ENCODE measurements at places on chromosomes 6 and 20.

- no peak for DNase-seq
Observed at GRCh38 chr6:12969966-12970365, 253.4 kb downstream of the PHACTR1 start.

- DNase-seq, result no peak
Observed at GRCh38 chr6:33639559-33639958, 18.4 kb downstream of the ITPR3 start.

DNA sequence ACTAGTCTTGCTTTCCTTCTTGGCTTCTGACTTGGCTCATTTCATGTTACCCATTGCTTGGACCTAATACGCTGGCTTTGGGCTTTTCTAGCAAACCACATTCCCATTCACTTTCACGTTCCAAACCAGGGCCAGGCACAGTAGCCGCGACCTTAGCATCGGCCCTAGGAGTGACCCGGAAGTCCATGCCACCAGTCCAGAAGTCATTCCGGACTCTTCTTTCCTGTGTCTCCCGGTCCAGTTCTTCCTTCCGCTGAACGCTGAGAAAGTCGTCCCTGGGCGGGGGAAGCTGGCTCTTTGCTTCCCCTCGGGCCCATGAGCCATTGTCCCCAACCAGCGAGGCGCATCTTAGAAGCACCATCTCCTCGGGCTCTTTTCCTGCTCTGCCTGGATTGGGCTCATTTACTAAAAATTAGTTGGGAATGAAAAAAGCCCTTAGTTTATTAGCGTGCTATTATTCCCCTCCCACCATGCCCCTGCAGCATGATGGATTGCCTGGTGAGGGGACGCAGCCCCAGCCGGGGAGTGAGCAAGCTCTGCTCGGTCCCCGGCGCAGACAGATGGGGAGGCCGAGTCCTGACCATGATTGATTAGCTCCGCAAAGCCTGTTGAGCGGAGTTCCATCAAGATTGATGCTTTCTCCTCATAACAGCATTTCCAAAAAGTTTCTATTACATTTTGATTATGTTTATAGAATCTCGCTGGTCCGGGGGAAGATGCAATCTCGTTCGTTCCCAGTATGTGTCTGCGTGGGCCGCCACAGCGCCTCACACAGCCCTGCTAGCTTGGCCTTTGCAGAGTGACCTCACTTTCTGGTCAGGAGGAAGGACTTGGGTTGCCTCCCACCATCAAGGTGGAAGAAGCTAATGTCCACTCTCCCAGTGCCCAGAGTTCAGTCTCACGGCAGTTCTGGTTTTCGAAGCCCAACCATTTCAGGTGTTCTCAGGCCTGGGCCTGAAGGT is 115.1 kb upstream of the TOP1 start:
- no peak for DNase-seq

DNA sequence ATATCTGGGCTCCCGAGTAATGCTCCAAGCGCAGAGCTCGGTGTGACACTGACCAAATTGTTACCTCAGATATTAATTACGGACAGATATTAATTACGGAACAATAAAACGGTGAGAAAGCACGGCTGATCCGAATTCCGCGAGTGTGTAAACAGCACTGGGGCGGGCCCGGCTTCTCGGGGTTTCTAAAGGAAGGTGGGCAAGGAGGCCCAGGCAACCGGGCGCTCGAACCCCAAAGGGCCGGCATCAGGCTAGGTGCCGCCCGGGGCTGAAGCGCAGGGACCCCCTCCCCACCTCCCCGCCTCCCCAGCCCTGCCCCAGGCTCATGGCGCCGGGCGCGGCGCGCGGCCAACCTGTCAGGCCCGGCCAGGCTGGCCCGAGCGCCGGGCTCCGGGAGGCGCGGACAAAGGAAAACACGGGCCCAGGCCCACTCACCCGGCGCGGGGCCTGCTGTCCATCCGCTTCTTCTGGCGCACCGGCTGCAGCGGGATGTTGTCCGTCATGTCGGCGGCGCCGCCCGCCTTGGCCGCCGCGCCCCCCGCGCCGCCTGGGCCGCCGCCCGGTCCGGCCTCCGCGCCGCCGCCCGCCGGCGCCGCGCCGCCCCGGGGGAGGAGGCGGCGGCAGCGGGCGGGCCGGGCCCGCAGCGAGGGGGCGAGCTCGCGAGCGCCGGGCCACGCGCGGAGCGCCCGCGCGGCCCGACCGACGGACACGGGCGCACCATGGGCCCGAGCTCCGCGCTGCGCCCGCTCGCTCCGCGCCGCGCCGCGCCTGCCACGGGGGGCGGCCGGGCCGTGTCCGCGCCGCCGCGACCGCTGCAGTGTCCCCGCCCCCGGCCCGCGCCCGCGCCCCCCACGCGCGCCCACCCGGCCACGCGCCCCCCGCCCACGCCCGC is at the start of gene ATP9A:
TSS of gene ATP9A (minus strand) at position 524 of the 892 bp plus-strand sequence. CDS start at position 503, 21 bp downstream.
- no peak for DNase-seq

DNA sequence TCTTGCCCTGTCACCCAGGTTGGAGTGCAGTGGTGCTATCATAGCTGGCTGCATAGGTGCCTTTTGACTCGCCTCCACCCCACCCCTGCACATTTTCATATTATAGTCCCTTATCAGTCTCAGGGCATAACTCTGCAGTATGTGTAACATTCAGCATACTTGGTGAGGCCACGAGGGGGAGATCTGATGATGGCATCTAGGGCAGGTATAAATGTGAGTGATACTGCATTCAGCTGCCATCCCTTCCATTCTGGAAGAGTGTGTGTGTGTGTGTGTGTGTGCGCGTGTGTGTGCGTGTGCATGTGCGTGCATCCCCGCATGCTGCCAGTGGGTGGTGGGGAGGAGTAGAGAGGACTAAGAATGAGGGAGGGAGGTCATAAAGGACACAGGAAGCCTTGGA is 81.4 kb downstream of the JARID2 start:
- no peak for DNase-seq

DNA sequence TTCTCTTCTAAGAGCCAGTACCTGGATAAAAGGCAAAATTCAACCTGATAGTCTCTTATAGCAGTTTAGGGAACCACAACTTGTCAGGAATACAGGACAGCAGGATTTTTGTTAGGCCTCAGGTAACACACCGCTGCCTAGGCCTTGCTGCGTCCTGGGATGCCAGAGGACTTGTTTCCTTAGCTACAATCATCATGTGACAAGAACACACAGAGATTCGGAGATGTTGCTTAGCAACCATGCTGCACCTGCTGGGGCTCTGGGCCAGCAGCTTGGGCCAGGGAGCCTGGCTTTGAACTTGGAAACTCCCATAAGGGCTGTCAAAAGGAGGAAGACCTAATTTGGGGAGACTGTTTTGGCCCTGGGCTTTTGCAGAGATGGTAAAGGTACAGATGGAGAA is 36.1 kb upstream of the CHD6 start:
- no peak for DNase-seq

DNA sequence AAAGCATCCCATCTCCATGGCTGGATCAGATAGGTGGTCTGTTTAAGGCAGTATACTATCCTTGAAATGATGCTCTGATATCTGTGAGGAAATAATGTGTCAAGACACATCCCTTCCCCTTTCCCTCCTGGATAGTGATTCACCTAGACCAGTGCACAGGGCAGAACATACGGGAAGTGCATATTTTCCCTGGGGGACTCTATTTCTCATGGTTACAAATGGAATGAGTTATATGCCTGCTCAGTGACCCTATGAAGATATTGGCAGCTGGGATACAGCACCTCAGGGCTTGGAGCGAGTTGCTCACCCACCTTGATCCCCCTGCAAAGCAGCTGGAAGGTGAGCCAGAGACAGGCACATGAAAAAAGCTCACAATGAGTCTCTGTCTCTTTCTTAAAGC is 67.5 kb upstream of the PRL start:
- no peak for DNase-seq

GRCh38 chr6:136312975-136313374 is 23.3 kb upstream of the BCLAF1 start:
- DNase-seq, result no peak

- DNase-seq, result no peak
Observed at GRCh38 chr20:37386505-37387251, 40.7 kb downstream of the SRC start.

GRCh38 chr6:47221565-47221964 is 88.1 kb downstream of the TNFRSF21 start:
- DNase-seq, result no peak

- no peak for DNase-seq
Observed at GRCh38 chr6:3221578-3221977, 5.9 kb downstream of the TUBB2B start.

DNA sequence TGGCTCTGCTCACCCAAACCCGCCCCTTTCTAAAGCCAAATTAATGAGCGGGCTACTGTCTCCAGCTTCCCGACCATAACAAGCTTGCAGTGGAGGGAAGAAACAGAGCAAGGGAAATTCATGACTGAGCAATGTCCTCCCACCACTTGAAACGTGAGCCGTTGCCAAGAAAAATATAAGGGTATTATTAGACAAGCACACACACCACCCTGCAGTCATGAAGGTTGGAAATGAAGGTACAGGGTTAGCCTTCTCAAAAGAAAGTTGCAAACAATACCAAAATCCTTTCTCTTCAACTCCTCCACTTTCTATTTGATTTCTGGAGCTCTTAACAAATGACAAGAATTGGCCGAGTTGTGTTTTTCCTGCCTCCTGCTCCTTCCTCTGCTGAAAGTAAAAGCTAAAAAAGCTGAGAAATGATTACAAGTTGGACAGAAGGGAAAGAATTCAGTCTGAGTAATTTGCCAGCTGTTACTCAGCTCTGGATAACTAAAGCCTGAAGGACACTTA is 151.1 kb upstream of the B3GAT2 start:
- no peak for DNase-seq

- DNase-seq, result no peak
Observed at GRCh38 chr6:33116841-33117711, 41.3 kb downstream of the HLA-DPB1 start.

DNA sequence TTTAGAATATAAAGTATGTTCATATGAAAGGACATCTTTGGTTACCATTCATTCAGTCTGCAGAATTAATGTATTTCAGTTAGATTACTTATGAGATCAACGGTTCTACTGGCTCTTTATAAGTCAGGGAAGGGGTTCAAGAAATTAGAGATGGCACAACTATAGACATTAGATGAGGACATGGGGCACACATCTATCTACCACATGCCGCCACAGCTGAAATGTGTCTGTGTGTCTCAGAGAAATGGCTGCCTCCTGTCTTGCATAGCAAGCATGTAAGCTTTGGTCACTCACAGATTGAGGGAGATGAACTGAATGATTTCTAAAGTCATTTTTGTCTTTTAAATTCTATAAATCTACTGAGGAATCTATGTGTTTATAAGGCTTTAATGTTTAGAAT is 128.9 kb upstream of the FAM184A start:
- no peak for DNase-seq

- DNase-seq, result no peak
Observed at GRCh38 chr20:8036771-8037170, 17.2 kb upstream of the TMX4 start.

DNA sequence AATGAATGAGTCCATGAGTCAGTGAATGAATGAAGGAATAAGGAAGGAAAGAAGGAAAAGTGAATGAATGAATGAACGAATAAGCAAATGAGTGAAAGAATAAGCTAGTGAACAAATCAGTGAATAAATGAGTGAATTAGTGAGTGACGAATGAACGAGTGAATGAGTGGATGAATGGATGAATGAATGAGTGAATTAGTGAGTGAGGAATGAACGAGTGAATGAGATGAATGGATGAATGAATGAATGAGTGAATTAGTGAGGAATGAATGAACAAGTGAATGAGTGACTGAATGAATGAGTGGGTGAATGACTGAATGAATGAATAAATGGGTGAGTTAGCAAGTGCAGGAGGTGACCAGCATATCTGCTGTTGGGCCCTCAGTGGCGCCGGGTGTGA is 3.8 kb downstream of the SRMS start:
- DNase-seq, result no peak

GRCh38 chr20:12068121-12068520 is 150.4 kb downstream of the BTBD3 start:
- DNase-seq, result no peak

DNA sequence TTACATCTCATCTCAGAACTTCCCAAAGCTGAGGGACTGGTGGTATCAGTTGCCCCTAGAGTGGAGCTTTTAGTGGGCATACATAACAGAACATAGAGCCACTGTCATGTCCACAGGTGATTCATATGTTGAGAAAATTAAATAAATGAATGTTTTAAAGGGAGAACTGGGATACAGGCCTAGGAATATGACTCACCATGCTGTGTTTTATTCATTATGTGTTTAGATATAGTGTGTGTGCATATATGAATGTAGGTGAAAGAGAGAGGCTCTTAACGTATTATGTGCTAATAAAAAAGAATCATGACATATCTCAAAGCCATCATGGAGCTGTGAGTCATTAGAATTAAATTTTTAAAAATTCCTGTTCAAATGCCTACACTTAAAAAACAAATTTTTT is 332.2 kb upstream of the RSPO3 start:
- no peak for DNase-seq

DNA sequence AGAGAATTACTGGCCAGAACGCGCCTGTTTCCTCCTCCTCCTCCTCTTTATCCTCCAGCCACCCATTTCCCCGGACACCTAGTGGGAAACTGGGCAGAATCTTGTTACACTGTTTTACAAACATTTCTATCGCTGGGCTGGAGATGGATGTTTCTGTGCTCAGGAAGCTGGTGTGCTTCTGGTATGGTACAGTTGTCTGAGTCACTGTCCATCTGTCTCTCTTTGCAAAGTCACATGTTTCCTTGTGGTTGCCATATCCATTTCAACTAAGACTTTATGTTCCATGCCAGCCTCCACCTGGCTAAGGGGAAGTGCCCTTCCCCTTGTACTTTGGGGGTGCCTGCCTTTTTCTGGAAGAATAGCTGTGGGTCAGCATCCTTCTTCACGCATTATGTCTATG is 52.9 kb upstream of the SLC22A16 start:
- no peak for DNase-seq

DNA sequence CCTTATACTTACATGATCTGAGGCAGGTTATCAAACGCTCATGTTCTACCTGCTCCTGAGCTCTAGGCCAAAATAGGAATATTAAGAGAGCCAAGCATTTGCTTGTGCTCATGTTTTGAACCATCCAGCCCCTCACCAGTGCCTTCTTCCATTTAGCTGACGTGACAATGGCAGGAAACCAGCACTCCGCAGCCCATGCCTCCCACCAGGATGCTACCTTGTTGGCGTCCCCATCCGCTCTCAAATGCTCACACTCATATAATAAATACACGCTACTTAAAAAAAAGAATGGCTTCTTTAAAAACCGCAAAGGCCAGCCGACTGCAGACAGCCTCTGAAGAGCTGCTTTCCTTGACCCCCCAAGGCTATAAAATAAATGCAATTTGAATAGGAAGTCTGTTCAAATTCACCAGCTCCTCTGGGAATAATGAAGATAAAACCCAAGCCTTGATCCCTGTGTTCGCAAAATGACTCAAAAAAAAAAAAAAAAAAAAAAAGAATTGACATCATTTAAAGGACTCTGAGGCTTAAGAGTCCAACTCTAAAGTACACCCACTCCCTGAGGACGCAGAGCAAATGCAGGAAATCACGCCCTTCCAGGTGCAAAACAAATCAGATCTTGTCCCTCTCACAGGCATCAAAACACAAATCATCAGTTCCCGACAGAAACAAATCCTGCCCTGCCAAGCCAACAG is 29.0 kb downstream of the RNASET2 start:
- no peak for DNase-seq

- DNase-seq, result no peak
Observed at GRCh38 chr6:13303668-13304017, 24.7 kb downstream of the TBC1D7 start.
